ENCODE measurements at places on chromosomes 7 and 10.

- DNase-seq, result no peak
These were observed 29.2 kb upstream of the NPFFR1 start for GRCh38 chr10:70312972-70313371.

GRCh38 chr10:68333440-68334431 lies 1.0 kb upstream of the PBLD start:
- no peak for DNase-seq

- no peak for DNase-seq
These were observed 292.8 kb downstream of the PRKG1 start for GRCh38 chr10:51367127-51367526.

DNA sequence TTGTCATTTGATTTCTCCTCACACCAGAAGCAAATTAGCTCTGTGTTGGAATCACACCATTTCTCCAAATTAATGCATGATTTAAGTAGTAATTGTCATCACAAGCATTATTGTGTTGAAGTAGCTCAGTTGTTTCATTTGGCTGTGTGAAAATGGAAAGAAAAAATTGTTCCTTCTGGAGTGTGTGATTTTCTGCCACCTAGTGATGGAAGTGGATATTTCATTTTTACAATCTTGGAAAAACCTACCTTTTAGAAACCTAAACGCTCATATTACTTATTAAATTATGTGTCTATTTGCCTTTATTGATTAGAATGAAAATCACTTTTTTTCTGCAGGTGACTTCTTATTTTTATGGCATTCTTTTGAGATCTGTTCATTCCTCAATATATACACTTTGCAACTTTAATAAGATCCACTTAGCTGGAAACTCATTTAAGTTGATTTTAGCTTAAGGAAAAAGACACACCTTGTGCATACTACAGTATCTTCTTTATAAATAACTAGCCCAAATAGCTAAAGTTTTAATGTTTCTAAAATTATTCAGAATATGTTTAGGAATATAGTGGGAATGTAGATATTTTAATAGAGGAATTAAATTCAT lies 50.0 kb downstream of the SRI start:
- DNase-seq, result no peak

DNA sequence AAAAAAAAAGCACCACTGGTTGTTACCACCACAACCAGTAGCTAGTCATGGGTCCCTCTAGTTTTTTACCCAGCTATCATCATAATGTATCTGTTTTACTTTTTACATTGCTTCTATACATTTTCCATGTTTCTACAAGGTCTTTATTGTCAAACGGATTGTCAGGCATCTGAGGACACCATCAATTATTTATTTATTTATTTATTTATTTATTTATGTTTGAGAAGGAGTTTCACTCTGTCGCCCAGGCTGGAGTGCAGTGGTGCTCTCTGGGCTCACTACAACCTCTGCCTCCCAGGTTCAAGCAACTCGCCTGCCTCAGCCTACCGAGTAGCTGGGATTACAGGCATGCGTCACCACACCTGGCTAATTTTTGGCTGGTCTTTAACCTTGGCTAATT lies 29.0 kb upstream of the HNRNPH3 start:
- DNase-seq, result no peak

- DNase-seq, result no peak
These were observed 3.3 kb downstream of the IMMP2L start for GRCh38 chr7:111558991-111559390.

Data from NCI-H446 treated with DMSO at 0.1 percent for 48 hours (cell line).